ENCODE measurements at places on chromosomes 11 and 22.

DNA sequence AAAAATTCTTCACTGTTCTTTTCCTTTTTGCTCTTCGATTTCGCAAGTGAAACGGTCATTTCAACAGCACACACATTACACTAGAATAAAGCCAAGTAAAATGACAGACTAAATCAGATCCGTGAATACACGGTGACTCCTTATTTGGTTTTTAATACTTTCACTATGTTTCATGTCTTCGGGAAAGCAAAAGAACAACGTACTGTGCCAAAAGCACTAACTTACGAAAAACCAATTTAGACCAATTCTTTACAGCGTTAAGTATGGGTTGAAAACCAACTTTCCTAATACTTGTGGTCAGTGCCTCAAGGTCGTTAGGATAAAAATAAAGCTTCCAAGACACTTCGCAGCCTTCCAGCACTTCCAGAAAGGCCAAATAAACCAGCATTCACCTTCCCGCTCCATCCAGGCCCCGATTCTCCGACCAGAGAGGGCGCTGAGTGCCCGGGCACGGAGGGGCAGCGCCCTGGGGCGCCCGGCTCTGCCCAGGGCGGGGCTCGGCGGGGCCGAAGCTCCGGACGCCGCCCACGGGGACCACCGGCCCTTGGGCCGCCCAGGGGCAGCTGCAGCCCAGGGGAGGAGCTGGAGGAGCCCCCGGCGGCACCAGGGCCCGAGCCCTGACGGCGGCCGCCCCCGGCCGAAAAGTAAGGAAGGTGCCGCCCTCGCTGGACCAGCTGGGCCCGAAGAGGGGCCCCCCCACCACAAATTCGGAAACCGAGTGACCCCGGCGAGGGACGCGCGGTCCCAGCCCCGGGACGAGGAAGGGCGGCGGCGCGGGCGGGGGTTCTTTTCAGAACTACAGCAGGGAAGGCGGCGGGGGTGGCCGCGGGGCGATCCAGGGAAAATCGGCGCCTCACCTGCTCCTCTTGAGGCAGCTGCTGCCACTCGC, 499 bp downstream of the ATL3 start:
- no peak for DNase-seq

DNA sequence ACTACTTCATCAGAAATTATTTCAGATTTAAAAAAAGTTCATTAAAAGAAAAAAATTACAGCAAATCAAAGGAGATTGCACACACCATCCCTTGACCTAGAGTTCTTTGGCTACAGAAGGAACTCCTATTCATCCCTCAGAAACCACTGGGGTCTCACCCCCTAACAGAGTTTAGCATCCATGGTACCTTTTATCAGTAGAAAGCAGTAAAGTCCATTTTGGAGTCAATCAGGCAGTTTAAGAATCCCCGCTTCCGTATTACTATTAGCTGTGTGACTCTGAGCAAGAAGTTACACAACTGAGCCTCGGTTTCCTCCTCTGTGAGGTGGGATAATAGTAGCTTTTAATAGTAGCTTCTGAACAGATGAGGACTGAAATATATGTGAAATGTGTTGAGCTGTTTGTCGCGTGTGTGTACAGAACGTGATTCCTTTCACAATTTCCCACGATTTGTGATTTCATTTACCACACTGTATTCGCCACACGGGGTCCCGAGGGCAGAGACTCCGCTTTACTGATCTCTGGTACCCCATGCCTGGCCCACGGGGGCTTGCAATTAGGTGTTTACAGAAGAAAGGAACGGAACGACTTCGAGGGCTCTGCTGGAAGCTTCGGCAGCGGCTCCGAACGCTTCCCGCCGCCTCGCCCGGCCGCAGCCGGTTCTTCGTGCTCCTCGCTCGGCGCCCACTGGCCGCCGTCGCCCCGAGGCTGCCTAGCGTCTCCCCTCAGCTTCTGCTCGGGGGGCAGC, 72.5 kb upstream of the ZBED5 start:
- no peak for DNase-seq

- no peak for DNase-seq
These were observed 159.7 kb downstream of the FAT3 start for GRCh38 chr11:92384358-92384757.

DNA sequence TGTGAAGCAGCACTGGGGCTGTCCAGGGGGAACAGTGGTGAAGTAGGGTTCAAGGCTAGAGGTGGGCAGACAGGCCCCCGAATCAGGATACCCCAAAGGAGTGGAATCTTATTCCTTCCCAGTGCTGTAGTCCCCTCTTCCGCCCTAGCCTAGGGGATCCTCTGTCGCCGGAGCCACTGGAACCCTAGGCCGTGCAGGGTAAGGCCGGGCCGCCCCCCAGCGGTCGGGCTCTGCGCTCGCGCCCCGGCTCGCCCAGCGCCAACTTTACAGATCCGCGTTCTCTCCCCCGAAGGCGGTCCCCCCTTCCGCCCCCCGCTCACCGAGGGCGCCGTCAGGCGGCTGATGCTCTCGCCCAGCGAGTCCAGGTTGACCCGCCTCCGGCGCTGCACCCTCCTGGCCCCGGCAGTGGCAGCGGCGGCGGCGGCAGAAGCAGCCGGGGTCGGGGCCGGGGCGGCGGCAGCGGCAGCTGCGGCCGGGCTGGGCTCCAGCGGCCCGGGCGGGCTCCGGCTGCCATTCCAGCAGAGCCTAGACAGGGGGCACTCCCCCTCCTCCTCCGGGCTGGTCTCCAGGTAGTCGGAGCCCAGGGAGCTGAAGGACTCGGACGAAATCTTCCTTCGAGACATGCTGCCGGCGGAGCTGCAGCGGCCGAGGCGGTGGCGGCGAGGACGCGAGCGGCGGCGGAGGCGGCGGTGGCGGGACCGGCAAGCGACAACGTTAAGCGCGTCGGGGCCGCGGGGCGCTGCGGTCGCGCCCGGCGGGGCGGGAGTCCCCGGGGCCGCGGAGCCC, 650 bp downstream of the GUCY1A2 start:
- no peak for DNase-seq

- no peak for DNase-seq
These were observed 4.5 kb upstream of the MUC5B start for GRCh38 chr11:1218256-1218787.

DNA sequence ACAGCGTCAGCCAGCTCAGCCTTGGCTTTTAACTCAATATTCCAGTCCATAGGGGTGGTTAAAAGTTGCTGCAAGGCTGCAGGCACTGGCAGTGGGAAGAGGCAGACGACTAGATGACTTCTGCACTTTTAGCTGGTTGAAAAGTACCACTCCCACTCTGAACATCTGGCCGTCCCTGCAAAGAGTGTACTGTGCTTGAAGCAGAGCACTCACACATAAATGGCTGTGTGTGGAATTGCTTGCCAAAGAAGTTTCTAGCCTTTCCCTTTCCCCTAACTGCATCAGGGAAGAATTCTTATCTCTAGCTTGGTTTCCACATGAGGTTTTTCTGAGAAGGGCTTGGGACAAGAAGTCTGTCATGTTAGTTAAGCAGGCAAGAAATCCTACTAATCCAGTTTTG, 5.1 kb upstream of the PHLDB1 start:
- no peak for DNase-seq

GRCh38 chr11:121152764-121153163, 51.7 kb downstream of the TECTA start:
- DNase-seq: no peak

DNA sequence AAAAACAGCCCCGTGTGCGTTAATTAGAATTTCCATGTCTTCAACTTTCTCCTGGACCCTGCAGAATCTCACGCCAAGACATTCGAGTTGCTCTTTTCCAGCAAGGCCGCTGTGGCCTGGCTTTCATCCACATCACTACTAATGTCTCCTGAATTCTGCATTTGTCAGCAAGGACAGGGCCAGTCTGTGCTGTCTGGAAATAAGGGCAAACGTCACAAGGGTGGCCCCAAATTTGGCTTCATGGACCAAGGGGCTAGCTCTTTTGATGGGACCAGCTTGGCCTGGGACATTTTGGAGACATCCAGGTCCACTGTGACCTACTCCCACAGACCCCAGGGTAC, 33.4 kb downstream of the KCNQ1OT1 start:
- DNase-seq: no peak

DNA sequence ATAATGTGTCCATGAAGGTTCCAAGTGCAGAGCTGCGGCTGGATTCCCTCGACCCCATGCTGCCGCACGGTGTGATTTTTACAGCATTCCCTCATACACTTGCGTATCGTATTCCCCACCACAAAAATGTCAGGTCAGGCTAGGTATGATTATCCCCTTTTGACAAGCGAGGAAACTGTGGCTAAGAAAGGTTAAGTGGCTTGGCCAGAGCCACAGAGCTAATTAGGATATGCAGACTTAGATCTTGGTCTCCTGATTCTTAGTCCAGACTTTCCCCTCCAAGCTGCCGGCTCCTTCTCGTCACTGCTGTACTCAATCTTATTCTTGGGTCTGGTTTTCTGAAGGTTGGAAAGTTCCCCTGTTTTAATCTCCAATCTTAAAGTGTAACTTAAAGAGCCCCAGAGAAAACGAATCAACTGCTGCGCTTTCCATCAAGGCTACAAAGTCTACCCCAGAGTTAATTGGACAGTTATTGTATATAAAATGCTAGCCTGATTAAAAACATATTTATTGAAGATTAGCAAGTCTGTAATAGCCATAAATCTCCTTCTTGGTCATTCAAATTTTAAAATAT, 176.6 kb downstream of the ADAMTS15 start:
- DNase-seq: no peak

DNA sequence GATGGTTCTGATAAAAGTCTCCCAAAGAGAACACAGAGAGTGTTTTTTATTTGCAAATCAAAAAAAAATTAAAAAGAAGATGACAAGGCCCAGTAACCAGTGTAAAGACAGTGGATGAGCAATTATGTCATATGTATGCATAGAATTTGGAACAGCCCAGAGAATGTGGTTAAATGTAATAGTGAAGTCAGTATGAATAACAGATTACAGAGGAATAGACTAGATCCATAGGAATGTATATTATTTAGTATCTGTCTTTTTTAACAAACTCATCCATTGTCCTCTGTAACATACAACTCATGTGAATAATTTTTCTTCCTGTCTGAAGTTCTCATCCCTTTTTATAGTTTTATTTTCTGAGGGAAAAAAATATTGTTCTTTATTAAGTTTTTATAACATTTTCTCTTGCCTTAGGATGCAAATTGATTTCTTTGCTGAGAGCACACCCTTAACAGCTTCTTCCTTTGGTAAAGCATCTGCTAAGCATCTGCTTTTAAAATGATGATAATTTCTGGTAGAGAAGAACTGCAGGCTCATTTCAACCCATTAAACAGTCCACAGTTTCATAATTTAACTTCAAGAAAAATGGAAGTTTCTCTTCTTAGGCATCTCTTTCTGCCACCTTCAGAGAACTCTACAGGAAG, 266.5 kb upstream of the MTNR1B start:
- no peak for DNase-seq

DNA sequence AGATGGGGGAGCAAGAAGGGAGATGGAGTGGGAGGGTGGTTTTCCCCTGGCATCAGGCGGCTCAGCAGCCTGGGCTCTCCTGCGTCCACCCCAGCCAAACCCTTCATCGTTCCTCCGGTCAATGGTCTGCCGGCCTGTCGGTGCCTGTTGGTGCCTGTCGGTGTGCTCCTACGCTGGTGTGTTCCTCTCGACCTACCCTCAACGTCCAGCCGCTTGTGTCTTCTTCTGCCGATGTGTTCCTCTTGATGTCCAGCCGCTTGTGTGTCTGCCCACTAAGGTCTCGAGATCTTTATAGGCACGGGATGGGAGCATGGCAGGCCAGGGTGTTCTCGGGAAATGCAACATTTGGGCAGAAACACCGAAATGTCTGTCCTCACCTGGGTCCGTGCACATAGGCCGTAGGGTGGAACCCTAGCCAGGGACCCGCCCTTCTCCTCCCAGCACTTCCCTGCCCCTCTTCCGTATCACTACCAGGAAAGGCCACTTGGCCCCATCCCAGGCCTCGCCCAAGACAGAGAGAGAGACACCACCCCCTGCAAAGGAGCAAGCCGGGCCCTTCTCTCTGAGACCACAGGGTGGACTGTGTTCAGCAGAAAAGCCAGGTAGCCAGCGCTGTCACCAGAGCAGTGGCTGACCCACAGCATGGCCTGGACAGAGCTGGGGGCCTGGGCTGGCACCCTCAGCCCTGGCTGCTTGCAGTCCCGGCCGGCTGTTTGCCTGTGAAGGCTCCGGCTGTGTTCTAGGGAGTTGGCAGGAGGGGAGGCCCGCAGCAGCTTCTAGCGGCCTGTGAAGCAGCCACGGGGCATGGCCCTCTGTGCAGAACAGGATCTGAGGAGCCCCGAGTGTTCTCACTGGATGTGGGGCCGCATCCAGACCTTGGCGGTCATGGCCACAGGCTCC, 61.6 kb upstream of the KCNQ1OT1 start:
- DNase-seq: no peak

DNA sequence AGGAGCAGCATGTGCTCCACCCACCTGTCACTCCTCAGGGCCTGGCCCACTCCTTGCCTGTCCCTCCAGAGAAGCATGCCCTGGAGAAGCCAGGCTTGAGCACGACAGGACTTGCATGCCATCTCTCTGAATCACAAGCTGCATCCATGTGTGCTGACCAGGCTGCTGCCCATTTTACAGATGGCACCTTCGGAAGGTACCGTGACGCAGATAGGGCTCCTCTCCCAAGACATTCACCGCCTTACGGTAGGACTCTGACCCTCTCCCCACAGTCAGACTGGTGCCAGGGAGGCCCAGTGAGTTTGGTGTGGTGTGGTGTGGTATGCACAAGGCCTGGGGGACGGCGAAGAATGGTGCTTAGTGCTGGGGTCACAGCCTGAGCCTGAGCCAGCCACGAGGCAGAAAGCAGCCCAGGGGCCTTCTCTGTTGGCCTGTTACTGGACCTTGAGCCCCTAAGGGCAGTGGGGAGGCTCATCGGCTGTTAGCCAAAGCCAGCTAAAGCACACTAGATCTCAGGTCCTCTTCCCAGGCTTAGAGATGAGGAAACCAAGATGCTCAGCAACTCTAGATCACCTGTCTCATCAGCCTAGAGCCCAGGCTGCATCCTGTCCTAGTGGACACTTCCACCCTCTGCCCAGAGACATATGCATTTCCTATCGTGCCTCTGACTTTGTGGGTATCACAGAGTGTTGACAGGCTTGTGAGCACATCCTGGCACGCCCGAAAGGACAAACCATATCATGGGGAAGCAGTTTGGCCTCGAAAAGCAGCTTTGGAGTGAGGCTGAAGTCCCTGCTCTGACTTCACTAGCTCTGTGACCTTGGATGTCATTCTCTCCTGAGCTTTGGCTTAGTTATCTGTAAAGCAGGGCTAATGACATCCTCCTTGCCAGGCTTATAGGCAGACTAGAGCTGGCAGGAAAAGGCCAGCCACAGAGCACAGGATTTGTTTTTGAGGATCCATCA, 17.8 kb downstream of the CYB5R2 start:
- DNase-seq: no peak

DNA sequence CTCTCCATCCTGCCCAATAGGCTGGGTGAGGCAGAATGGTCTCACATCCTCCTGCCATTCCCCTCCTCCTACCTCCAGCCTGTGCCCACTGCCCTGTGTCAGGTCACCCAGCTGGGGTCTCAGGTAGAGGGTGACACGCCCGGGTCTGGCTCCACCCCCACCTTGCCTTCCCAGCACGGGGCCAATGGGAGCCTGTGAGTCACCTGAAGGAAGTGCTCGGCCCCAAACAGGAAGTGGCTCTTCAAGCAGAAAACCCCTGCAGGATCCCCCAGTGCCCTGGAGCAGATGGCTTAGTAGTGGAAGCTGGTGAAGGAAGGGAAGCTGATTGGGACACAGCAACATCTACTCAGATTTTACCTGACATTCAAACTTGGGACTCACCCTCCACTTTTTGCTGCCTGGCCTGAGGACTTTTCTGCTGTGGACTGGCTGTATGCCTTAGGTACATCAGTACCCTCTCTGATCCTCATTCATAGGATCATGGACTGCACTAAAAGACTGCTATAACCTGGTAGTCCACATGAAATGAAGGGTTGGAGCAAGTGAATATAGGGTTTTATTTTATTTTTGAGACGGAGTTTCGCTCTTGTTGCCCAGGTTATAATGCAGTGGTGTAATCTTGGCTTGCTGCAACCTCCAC, 33.4 kb downstream of the GDPD5 start:
- peak; percentile 15 for DNase-seq
